ENCODE measurements at places on chromosomes 5 and 9.

DNA sequence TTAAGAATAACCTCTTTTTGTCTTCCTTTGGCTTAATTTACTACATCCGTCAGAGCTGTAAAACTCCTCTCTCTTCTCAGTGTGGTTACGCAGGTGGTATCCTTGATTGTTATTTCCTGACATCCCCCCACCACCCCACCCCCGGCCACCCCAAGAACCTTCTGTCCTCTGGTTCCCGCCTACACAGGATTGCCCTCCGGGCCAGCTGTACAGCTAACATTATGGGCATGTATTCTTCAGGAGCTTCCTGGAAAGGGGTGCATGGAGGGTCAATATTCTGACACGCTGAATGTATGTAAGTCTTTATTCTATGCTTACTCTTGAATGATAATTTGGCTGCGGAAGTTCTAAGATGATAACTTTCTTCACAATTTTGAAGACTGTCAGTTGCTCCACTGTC lies 13.0 kb upstream of the ANP32B start:
- no peak for DNase-seq

DNA sequence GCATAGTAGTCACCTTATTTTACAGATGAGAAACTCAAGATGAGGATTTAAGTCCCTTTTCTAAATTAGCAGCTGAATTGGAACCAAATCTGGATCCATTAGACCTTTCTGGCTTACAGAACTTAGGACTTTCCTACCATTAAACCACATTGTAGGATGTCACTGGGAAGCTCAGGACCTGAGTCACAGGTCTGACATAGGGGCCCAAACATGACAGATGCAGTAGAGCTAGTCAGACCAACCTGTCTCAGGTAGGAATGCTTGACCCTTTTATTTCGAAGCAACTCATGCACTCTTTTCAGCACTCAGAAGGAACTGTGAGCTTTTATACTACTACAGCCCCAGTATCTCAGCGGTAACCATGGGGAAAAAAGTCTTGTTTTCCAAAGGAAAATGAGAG lies 2.6 kb downstream of the RAB24 start:
- no peak for DNase-seq

- DNase-seq, result no peak
Observed at GRCh38 chr9:20732118-20732517, 48.1 kb downstream of the FOCAD start.

DNA sequence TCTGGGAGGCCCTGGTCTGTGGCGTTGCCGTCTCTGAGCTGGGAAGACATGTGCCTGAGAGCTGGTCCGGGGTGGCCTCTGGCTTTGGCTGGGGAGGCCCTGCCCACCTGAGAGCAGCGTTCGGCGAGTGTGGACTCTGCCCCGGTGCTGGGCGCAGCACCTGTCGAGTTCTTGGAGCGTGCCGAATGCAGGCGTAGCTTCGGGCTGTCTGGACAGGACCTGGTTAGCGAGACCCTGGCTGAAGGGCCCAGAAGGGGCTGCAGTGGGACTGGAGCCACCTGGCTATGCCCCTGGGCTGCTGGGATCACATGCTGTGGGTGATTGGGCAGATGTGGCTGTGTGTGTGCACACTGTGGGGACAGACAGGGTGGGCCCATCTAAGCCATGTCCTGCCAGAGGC lies 56.5 kb downstream of the RXRA start:
- DNase-seq, result no peak

DNA sequence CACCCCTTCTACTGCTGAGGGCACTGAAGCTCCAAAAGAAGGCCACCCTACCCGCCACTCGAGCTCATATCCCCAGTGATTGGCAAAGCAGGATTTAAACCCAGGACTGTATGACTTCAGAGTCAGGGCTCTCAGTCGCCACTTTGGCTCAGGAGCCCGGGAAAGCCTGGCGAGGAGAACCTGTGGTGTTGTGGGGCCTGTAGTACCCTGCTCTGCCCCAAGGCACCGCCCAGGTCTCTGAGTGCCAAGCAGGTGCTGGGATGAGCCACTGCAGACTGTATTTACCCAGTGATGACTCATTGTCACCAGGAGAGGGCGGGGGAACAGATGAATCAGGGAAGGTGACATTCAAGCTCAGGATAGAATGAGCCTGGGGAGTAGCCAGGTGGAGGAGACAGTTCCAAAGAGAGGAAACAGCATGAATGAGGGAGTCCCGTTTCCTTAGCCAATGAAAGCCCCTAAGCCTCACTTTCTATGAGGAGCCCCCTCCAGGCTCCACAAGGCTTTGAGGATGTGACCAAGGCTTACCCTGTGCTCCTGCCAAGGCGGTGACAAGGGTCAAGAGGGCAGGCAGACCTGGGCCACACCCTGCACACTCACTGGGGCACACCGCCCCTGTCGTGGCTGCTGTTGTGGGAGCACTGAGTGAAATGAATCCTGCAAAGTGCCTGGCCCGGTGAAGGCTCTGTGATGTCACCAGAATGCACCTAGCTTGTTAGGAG lies 17.8 kb upstream of the DPM2 start:
- peak; percentile 89 for DNase-seq

GRCh38 chr9:38298503-38298902 lies 94.0 kb upstream of the ALDH1B1 start:
- no peak for DNase-seq

DNA sequence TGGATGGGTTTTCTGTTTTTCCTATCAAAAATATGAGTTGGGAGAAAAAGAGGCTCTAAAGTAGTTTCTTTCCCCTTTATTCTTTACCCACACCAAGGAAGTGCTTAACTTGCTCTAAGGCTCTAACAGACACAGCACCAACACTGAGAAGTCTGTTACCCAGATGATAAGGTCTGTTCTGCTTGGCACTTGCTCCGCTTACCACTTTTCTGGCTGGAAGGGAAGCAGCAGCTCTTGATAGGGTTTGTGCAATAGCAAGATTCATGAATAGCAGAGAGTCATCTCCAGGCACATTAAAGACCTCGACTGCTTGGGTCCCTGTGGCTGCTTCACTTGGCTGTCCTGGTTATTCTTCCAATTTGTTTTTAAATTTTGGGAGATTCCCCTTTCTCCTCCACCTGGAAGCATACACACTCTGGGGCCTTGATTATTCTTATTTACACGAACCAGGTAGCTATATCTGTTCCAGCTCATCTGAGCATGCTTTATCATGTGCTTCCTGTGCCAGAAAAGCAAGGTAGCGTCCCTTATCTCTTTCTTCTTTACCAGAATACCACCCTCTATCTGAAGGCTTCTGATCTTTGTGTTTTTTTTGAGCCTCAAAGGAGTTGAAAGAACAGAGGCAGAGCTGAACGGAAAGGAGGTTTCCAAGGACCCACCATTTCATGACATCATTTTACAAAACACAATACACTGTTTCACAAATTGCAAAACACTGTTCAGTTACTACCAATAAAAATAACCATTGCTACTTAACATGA lies 24.8 kb downstream of the PPP3R2 start:
- no peak for DNase-seq

GRCh38 chr9:112224401-112225289 lies 49.5 kb upstream of the SUSD1 start:
- DNase-seq, result no peak

DNA sequence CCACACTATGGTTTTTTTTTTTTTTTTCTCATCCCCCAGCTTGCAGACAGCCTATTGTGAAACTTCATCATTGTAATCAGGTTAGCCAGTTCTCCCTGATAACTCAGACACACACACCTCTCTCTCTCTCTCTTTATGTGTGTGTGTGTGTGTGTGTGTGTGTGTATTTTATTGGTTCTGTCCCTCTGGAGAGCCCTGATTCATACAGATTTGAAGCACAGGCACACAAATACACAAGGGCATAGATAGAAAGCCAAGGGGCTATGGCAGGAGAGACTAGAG lies 20.6 kb upstream of the VCAN start:
- no peak for DNase-seq

- no peak for DNase-seq
Observed at GRCh38 chr9:124771867-124772679, 962 bp upstream of the NR6A1 start.

DNA sequence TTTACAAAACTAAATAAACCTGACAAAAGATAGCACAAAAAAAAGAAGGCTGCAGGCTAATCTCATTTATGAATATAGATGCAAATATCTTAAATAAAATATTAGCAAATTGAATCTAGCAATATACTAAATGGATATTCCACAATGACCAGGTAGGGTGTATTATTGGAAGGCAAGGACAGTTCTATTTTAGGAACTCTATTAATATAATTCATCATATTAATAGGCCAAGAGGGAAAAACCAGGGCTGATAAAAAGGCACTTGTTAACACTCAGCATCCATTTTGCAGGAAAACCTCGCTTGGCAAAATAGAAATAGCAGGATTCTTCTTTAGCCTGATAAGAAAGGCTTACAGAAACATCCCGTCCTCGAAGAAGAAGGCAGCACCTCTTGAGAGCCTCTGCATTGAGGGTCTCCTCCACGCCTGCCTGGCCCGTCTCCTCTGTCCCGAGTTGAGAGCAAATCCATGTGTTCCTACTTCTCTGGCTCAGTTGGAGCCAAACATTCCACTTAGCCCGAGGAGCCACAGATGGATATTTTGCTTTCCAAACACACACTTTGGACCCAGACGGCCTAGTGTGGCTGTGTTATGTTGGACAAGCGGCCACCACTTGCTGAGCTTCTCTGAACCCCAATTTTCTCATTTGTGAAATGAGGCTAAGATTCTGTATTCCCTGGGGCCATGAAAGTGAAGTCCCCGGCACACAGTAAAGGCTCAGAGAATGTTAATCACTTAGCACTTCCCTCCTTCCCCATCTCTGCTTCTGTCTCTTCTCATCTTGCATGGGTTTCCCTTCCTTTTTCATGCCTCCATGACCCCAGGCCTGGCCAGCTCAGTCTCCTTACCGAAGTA lies 181.8 kb upstream of the MVB12B start:
- DNase-seq, result no peak

GRCh38 chr5:18105449-18105848 lies 471.2 kb downstream of the TAF11L14 start:
- no peak for DNase-seq

- no peak for DNase-seq
Observed at GRCh38 chr5:107519900-107520354, 150.8 kb downstream of the EFNA5 start.

DNA sequence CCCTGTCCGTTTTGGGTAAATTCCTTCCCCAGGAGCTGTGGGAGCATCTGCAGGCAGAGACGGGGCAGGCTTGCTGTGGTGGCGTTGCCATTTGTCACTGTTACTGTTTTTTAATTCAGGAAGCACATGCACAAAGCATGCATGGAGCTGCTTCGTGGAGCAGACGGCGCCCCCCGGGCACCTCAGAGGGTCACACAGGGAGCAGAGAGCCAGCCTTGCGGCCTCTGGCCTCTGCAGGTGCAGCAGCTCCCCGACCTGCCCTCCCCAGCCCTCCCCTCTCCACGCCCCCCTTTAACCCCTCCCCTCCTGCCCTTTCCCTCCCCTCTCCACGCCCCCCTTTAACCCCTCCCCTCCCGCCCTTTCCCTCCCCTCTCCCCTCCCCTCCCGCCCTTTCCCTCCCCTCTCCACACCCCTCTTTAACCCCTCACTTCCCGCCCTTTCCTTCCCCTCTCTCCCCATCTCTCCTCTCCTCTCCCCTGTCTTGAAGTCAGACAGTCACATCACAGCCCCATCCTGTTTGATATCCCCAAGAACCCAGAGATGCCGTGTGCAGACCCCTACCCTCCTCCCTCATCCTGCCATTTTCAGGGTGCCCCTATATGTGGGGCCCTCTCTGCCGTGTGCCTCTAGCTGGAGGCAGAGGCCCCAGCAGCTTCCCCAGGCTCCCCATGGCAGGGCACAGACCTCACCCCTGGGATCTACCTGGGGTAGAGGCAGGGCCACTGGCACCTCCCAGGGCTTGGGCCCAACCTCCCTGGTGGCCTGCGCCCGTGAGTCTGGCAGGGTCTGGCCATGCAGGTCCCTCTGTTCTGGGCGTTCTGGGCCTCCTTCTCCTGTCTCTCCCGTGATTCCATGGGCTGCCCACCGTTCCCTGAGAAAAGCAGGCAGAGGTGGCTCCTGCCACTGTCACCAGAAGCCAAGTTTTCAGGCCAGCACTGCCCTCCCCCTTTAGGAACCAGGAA lies 29.6 kb upstream of the UBAC1 start:
- peak; percentile 53 for DNase-seq

DNA sequence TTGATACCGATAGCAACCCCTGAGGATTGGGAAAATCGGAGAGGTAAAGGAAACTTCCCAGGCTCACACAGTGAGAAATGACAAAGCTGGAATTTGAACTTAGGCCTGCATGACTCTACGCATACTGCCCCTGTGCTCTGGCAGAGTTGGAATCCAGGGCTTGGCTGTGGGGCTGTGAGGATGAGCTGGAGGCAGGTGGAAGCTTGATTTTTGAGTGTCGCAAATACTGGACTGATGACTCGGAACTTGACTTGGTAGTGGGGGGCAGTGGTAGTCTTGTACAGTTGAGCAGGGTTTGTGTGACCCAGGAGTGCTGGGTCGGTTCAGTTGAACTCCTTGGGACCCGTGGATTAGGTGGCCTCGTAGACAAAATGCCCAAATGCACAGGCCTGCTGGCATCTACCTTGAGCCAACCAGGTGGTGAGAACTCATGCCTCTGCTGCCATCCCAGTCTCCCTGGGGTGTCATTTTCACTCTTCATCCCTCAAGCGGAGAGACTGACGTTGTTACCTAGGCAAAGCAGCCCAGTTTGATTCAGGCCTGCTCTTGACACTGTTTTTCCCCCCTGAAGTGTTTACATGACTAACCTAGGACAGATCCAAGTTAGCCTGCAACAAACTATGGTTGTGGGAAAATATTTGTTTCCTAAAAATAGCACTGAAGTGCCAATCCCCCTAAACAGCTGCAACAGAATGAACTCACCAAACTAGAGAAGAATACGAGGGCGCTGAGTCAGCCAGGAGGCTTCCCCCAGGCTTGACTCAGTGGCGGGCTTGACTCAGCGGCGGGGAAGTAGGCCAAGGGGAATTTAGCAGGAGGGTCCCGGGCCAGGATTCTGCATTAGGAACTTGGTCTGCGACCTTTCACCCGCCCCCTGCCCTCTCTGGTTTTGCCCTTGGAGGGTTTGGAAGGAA lies 45.7 kb upstream of the ORM1 start:
- no peak for DNase-seq

DNA sequence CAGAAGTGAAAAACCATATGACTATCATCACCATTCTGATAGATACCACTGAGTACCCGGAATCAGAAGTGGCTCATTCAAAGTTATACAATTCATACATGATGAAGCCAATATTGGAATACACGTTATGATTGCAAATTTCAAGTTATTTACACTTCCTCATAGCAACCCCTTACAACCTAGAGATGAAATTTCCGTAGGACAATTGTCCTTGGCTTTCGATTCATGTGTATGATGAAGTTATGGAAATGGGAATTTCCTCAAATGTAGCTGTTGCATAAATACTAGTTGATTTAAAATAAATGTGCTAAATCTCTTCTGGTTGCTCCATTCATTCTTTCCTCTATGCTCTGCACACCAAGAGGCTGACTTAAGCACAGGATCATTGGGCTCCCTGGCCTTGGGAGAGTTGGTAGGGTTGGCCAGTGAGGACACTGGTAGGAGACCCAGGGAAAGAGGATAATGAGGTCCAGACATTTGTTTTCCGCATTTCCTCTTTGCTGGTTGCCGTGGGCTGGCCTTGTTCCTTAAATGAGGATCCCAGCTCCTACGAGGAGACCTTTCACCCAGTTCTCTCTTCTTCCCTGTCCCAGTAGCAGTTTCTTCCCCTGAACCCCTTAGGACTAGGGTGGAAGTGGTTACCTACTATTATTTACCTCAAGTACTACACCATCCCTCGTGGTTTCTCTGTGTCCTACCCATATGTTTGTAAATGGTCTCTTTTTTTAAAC lies 90.3 kb downstream of the ZNF474 start:
- no peak for DNase-seq

Data from activated CD4-positive, alpha-beta T cell treated with anti-CD3 and anti-CD28 coated beads, Interleukin-2, amount 50 U/mL, for 4 hours (primary cell).